Activated CD4-positive, alpha-beta T cell treated with anti-CD3 and anti-CD28 coated beads, Interleukin-2, amount 50 U/mL, for 4 hours (primary cell): ENCODE measurements at places on chromosomes 12 and 14.

DNA sequence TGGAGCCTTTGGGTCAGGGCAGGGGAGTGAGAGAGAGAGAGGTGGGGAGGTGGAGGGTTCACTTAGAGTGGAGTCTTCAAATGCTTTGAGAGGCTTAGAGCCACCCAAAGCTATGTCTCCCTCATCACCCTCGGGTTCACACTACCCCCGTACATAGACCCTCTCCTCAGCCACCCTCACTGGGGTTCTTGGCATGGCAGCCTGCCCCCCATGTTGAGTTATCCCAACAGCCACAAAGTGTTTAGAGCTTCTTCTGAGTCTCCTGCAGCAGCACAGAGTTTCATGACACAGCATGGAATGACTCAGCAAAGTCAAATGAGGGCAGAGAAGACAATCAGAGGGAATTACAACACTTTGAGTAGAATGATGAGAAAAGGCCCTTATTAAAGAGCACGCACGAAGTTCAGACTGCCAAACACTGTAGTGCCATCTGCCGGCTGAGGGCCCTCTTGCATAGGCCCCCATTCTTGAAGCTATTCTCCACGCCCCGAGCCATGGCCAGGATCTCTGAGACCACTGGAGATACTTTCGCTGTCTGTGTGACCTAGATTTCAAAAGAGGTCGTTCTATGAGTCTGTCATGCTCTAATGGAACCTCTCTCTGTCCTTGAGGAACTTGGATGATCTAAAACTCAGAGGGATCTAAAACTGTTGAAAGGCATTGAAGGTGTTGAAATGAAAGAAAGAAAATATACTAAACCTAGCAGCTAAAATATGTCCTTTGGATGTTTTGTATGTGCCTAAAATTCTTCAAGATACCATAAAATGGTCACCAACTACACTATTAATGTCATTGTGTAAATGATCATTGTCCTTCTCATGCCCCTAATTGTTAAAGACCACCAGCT is 221.9 kb downstream of the PELI2 start:
- peak; percentile 37 for DNase-seq

GRCh38 chr14:92473261-92473968 is 40.2 kb upstream of the RIN3 start:
- no peak for DNase-seq

DNA sequence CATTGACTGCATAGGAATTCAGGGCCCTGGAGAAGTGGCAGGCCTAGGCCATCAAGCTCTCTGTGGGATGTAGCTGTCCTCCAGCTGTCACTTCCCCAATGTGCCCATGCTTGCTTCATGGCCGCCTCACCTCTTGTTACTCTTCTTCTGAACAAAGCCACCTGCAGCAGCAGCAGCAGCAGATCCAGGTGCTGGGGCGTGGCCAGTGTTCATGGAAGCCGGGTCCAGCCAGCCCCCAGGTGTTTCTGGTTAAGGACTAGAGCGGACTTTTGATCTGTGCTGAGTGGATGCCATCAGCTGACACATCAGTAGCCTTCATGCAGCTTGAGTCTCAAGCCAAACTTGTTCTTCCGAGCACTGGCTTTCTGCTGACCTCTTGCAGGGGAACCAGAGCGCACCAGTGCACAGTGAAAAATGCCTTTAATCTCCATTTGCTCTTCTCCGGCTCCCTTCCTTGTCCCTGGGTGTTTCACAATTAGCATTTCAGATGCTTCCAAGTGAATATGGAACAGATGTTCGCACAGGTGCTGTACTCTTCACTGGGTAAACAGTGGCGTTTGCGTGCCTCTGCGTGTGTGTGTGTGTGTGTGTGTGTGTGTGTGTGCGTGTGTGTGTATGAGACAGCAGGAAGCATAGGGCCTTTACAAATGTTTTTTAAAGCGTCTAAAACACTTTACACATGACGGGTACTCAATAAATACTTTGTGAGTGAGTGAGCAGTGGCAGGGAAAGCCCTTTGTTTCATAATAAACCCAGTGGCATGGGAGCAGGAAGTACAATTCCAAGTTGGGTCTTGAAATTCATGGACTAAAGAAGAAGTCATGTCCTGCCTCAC is 20.1 kb downstream of the TPCN1 start:
- DNase-seq: no peak

DNA sequence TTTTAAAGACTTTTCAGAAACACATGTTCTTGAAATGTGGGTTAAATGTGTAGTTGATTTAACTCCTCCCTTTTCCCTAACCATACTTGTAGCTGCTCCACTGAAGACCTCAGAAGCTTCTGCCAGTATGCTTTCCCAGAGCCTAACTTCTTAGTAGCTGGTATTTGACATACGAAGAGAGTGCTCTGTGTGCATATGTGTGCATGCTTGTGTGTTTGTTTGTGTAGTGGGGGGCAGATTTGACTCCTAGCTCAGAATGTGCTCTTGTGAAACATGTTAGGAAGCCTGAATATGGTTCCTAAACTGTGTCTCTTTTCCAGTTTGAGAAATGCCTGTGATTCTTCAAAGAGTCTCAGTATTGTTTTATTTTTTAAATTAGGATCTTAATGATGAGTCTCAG is 420.4 kb downstream of the PCNX1 start:
- no peak for DNase-seq

- DNase-seq: peak; percentile 58
These were observed 11.6 kb upstream of the CDH24 start for GRCh38 chr14:23068789-23069412.

GRCh38 chr12:78531831-78532458 is 332.6 kb upstream of the SYT1 start:
- no peak for DNase-seq

- no peak for DNase-seq
These were observed 51.1 kb downstream of the CCDC60 start for GRCh38 chr12:119385659-119386058.

DNA sequence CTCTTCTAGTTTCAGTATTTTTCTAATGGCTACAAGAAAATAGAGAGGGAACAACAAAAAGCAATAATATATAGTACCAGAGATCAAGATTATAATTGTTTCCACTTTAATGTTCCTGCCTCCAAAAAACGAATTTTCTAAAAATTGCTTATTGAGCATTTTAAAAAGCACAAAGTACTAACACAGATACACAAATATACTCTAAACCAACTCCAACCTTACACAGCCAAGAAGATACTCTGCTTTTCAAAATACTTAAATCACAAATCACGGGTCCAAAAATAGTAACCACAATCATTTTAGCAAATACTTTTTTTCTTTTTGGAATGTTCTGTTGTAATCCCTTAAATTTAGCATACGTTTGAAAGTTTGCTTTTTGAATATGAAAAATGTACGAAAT is 2.0 kb downstream of the YAF2 start:
- DNase-seq: no peak

DNA sequence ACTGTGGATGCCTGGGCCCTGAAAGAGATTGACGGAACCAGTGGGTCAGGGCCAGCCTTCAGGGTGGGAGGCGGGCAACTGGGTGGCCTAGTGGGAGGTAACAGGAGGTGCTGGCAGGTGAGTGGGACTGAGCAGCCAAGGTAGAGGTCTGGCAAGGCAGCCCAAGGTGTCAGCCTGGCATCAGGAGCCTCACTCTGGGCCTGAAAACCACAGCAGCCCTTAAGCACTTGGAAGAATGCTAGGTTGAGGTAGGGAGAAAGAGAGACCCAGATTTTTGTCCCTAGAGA is 315.8 kb upstream of the PRICKLE1 start:
- DNase-seq: no peak

- DNase-seq: no peak
These were observed 7.7 kb upstream of the VPS37B start for GRCh38 chr12:122903693-122904034.

DNA sequence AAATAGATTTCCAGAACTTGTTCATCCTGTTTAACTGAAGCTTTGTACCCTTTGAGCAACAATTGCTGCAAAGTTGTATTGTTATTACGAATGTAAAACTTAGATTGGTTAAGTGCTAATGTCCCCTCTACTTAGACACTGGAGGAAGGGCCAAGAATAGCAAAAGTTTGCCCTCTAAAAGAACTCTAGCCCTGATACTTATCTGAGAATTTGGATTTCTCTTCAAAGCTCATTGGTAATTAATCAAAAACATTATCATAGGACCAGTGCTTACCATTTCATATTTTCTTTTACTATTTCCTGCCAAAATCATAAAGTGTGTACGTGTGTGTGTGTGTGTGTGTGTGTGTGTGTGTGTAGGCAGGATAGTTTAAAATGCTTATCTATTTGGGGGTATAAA is 58.2 kb downstream of the LMNTD1 start:
- no peak for DNase-seq

GRCh38 chr14:100525615-100526014 is 61.6 kb downstream of the BEGAIN start:
- DNase-seq: no peak

DNA sequence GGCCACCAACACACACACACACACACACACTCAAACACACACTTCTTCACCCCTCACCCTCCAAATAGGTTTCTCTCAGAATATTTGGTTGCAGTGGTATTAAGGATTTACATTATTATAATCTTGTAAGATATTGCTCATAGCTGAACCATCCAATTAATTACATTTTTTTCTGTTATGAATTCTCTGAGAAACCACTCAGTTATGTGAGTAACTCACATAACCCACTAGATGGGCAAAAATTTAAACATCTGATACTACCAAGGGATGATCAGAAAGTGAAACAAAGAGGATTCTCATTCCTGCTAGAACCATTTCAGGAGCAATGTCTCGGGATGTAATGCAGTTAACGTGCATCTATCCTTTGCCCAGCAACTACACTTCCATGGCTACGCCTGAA is 31.6 kb downstream of the TMTC1 start:
- no peak for DNase-seq

- DNase-seq: peak; percentile 36
These were observed 18.8 kb upstream of the FLVCR2 start for GRCh38 chr14:75559451-75560222.

DNA sequence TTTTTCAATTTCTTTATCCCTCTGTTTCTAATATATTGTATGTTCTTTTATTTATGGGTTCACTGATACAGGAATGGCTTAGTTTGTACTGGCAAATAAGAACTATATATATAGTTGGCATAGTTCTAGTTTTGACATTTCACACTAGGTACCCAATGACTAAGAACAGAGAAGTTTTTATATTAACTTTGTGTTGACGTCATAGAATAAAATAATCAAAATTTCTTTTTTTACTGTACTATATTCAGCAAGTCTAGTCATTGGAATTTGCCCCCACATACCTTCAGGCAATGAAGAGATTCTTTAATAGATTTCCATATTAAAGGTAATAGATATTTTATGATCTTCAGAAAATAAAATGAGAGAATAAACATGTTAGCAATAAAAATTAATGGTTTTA is 713.2 kb downstream of the NOVA1 start:
- DNase-seq: no peak

DNA sequence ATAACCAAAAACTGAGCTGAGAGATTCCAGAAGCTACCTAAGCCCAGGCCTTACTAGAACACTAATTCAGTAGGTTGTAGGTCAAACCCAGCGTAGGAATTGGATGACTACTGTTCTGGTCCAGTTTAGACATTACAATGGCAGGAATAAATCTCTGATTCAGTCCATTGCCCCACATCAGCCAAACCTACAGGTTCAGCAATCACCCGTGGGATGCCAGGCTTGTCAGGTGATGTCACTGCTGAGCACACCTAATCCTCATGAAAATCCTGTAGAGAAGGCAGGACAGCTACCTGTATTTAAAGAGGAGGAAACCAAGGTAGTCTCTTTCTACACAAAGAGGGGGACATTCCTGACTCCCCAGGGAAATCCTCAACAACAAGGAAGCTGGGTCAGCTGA is 63.7 kb downstream of the RFX4 start:
- no peak for DNase-seq

DNA sequence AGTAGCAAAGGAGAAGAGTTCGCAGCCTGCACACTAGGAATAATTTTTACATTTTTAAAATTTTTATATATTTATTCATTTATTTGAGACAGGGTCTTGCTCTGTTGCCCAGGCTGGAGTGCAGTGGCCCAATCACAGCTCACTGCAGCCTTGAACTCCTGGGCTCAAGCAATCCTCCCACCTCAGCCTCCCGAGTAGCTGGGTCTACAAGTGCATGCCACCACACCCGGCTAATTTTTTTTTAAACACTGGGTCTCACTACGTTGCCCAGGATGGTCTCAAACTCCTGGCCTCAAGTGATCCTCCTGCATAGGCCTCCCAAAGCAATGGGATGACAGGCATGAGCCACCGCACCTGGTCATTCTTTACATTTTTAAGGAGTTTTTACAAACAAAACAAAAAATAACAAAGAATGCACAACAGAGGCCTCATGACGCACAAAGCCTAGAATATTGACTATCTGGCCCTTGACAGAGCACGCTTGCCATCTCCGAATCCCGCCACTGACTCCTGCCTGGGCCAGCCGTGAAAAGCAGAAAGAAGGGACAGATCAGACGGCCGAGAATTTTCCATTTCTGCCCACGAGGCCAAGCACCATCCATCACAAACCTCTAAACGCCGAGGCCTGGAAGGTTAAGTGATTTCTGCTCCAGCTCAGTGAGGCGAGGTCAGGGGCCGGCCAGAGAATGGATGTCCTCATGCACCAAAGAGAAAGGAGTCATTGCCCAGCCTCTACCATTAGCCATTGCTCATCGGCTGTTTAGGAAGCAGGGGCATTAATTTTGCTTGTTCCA is 120.0 kb downstream of the SCARB1 start:
- DNase-seq: no peak

- peak; percentile 44 for DNase-seq
These were observed 1.8 kb downstream of the ULK1 start for GRCh38 chr12:131896080-131896810.

GRCh38 chr12:4569261-4569660 is 7.3 kb downstream of the DYRK4 start:
- no peak for DNase-seq

DNA sequence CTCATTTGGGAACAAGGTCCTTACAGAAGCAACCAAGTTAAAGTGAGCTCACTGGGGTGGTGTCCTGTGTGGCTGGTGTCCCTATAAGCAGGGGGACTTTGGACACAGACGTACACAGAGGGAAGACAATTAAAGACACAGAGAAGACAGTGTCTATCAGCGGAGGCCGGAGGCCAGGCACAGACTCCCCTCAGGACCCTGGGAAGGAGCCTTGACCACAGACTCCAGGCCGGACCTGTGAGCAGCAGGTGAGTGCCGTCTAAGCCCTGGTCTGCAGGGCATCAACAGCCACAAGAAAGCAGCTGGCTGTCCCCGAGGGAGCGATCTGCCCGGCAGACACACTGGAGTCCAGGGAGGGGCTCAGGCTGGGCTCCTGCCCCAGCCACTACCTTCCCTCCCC is 219.1 kb upstream of the C14orf180 start:
- DNase-seq: no peak

GRCh38 chr12:95443459-95443858 is 30.5 kb upstream of the METAP2 start:
- no peak for DNase-seq

- DNase-seq: no peak
These were observed 1.6 kb upstream of the TFCP2 start for GRCh38 chr12:51174501-51174900.

GRCh38 chr12:58529114-58529665 is 391.1 kb downstream of the LRIG3 start:
- DNase-seq: no peak

DNA sequence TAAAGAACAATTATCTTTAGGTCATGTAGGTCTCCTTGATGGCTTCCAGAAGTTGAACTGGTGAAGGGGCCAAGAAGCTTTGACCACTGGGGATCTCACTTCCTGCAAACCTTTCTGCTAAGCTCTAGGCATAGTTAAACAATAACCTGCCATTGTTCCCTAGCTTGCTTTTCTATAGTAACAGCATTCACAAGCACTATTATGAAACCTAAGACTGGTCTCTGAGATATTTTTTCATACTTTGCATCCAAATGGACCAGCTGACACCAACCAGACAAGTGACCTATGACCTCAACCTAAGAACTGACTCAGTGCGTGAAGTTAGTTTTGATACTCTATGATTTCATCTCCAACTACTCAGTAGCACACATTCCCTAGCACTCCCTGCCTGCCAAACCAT is 129.1 kb downstream of the PTPRB start:
- no peak for DNase-seq
